Stimulated activated CD4-positive, alpha-beta T cell treated with anti-CD3 and anti-CD28 coated beads, TNF-alpha, amount 100 ng/mL, for 1 hour (primary cell): ENCODE measurements at places on chromosomes 1 and 21.

- DNase-seq: no peak
Measured at GRCh38 chr1:163056831-163057230, 12.3 kb upstream of the RGS4 start.

DNA sequence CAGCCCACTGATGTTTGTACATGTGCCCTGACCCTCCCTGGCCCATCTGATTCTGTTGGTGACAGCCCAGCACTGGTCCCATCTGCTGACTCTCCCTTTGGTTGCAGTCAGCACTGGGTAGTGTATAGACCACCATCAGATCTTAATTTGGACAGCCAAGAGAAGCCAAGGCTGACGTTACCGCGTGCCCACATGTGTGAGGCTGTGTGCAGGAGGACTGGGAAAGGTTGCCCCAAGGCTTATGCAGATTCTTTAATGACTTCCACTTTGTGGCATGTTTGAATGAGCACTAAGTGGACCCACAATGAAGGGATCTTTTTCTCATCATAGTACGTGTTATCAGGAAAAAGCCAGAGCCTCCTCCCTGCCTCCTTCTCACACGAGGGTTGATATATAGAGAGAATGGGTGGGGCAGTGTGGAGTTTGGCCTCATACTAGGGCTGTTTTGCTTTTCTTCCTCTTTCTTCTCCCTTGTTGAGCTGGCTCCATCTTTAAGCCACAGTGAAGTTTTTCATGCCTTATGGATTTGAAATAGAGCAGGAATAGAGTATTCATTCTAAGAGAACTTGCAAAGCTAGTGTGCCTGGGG, 93.5 kb downstream of the NAV1 start:
- DNase-seq: no peak

- DNase-seq: no peak
Measured at GRCh38 chr1:232766904-232767303, 38.3 kb upstream of the MAP10 start.

GRCh38 chr1:43269627-43270375, at the start of gene TMEM125:
TSS of gene TMEM125 (plus strand) at chr1:43269983. CDS start at chr1:43272723, 2,740 bp downstream.
- DNase-seq: no peak
